COR-L47 (cell line): ENCODE measurements at places on chromosomes 1 and 21.

DNA sequence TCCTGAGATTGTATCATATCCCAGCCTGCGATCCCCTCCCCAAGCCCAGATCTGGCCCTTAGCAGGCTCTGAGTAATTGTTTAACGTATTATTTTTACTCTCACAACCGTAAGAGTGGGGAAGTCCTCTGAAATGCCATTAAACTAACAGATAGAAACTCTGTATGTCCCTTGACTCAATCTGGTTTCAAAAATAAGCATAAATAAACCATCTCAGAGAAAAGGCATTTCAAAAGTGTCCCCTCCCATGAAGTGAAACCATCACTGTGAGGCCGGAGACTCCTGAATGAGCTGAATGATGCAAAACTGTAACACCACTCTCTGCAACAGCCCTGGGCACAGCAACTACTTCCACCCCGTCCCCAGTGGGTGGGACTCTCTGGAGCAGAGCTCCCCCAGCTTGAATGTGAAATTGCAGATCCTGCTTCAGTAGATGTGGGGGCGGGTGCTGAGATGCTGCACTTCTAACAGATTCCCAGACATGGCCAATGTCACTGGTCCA is 104.1 kb downstream of the SYF2 start:
- no peak for DNase-seq

DNA sequence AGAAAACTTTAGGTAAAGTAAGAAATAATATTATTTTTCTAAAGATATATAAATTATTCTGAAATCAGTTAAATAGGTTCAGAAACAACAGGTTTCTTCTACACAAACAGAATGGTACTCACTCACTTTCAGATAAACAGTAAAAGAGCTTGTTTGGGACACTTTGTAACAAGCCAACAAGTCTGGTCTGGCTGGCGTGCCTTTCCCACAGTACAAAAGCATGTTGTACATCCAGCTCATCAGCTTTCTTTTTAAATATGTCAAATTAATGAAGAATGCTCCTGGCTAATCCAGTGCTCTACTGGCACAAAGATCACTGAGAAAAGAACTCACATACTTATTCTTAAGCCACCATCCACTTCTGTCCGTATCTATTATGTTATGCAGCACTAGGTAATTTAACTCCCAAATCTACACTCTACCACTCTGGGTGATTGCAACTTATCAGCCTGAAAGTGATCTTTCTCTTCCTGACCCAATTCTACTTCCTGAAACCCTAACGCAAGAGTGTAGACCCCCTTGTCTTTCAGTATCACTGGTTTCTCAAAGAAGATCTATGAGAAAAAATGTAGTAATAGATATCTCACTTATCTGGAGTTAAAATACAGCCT is 32.6 kb downstream of the TRIT1 start:
- DNase-seq: no peak

- DNase-seq: no peak
Measured at GRCh38 chr1:159786465-159786864, 5.7 kb downstream of the DUSP23 start.

GRCh38 chr1:156509424-156510034 is 9.0 kb upstream of the MEF2D start:
- DNase-seq: no peak

DNA sequence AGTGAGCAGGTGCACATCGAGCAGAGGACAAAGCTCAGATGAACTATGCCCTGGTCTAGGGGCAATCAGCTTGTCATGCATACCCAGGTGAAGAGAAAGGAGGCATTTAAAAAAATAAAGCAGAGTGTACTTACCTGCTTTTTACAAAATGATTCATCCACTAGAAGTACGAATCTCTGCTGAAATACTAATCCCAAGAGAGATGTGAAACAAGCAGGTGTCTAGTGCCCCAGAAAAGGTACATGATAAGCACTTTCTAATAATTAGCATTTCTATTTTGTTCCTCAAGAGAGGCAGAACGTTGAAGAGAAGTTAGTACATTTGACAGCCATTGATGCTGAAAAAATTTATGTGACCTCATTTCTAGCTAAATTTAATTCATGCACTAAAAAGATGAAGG is 31.1 kb downstream of the CHODL start:
- no peak for DNase-seq

GRCh38 chr1:97145321-97145956 is 423.9 kb downstream of the PTBP2 start:
- peak; percentile 27 for DNase-seq

GRCh38 chr1:2814511-2815075 is 13.1 kb upstream of the TTC34 start:
- no peak for DNase-seq

DNA sequence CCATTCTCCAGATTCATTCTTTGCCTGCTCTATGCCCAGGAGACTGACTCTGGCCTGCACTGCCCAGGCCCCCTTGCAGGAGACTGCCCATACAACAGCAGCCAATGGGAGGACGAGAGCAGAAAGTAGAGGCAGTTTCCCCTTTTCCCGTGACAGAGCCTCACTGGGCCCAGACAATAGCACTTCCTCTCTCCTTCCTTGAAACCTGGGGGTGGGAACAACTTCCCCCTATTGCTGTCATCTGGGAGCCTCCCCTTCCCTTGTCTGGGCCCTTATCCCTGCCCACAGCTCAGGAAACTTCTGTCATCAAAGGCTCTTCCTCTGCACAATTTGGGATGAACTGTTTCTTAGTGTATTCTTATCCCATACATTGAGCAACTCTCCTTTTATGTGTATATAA is 60.8 kb upstream of the KCNJ15 start:
- DNase-seq: no peak

- DNase-seq: no peak
Measured at GRCh38 chr1:8551613-8552489, 233.9 kb downstream of the SLC45A1 start.

DNA sequence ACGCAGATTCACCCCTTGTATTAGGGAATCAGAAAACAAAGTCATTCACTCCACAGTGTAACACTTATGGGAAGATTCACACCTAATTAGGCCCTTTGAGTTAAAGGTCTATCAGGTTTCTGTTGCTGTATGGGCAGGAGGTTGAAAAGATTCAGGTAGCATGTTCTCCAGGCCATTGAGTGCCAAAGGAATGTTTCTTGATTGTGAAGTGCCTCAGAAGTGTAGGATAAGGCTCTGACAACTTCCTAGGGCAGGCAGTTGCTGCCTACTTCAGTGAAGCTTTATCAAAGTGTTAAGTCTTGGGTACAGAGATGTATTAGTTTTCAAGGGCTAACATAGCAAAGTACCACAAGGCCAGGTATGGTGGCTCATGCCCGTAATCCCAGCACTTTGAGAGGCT is 48.7 kb upstream of the RGS18 start:
- DNase-seq: no peak

- DNase-seq: no peak
Measured at GRCh38 chr1:16162163-16162822, 6.4 kb upstream of the EPHA2 start.

GRCh38 chr1:43527111-43527878 is 3.4 kb upstream of the PTPRF start:
- DNase-seq: no peak

DNA sequence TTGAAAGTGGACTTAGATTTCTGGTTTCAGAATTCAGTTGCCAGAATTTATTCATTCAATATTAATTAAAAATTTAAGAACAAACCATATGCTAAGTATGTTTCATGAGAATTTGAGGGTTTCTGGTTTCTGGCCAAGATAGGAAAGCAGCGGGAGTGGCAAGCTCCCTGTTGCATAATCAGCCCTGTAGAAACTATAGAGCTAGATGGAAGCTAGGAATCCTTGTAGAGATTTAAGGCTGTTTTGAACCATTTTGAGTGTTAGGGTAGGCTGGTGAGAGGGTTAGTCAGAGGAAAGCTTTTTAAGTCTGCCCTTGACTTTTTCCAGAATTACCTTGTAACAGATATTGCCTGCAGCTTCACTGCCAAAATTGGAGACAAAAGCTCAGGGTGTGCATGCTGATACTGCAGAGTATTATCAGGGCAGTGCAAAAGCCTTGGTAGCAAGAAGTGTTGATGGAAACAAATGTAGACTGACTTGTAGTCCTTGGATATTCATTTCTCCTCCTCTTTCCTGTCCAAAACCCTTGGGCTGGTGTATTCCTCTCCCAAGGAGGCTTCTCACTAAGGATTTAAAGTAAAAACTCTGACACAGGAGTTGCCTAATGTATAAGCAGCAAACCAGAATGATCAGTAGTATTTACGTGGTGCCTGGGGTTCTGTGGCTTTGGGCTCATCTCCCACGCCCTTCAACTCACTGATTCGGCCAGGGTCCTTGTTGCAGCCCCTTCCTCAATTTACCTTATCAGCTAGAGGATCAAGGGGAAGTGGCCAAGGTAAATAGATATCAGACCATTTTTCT is 12.6 kb upstream of the GIPC2 start:
- DNase-seq: no peak

DNA sequence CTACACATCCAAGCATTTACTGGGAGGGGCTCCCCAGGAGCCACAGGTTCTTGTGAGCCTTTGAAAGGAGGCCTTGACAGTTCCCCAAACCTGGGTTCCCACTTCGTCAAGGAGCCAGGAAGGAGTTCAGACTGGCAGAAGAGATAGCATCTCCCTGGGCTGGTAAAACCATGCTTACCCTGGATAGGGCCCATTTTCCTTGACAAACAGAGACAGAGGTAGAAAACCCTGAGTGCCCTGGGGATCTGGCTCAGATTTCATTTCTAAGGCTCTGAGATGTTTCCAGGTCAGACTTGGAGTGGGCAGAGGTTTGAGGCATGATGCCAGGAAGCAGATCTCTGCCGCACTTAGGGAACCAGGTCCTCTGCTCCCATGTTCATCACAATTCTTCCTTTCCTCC is 2.7 kb downstream of the ETNK2 start:
- DNase-seq: no peak

DNA sequence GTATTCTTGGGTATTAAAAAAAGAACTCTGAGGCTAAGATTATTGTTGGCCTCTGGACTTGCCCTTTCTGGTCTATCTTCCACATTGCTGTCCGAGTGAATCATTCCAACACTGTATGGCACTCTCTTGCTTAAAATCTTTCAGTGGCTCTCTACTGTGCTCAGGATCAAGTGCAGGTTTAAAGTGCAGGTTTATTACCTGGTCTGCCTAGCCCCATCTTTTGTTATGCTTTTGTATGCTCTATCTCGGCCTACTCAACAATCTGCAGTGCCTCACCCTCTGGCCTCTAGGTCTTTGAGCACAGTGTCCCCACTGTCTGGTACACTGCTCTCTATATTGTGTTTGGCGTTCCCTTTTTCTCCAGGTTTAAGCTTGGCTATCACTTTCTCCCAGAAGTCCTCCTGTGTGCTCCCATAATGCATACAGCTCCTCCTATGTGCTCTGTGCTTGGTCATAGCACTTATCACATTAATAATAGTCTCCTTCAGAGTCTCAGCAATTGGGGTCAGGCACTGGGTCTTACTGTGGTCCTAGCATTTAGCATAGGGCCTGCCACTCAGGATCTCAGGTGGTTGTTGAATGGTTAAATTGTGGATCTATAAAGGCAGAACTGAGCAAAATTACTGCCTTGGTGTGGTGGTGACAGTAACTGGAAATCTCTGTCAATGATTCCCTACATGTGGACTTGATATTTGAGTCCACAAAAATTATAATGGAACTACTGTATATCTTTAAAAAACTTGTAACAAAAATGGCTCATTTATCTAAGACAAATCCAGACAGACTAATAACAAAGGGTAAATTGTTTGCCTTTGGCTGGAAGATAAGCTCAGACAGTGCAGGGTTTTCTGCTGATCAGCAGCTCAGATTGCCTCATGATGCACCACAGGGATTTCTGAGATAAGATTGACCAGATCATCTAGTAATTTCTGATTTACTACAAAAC is 10.6 kb upstream of the LDLRAD1 start:
- DNase-seq: no peak

DNA sequence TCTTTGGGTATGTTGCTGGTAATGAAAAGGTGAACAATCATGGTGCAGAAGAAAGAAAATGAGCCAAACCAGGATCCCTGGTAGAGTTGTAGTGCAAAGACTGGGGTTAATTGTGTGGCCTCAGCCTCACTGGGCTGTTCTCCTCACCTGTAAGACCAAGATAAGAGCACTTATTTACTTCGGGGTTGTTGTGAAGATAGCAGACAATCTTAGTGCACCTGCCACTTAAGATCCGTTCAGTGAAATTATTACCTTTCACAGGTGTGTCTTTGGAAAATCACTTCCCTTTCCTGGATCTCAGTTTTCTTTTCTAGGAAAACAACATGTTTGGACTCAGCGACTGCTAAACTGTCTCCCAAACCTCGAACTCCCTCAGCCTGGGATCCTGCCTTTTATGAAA is 1.3 kb upstream of the FGGY start:
- no peak for DNase-seq

DNA sequence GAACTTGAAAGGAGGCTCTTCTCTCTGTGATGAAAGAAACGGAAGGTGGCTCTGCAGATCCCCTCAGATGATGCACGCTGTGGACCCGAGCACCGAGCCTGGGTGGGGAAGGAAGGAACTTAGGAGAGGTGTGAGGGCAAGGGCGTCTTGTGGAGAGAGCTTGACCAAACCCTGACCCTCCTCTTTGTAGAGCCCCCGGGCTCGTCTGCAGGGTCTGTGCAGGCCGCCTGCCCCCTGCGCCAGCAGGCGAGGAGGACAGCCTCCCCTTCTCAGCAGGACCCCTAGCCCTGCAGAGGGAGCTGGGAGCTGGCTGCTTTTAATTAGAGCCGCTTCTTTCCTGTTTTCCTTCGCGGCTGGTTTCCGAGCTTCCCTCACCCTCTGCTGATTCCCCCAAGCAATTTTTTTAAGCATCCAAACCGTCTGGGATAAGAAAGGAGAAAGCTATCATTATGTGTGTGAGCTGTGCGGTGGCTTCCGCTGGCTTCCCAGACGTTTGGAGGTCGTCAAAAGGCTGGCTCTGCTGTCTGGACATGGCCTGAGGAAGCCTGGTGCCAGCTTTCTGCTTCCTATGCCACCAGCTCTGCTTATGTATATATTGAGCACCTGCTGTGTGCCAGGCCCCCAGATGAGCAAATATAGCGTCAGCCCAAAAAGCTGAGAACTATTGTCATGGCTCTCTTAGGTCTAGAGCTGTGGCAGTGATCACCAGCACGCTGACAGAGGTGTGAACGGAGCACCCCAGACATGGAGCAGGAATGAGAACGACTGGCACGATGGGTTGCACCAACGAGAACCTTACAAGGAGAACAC is 160.2 kb upstream of the IRF2BP2 start:
- no peak for DNase-seq

DNA sequence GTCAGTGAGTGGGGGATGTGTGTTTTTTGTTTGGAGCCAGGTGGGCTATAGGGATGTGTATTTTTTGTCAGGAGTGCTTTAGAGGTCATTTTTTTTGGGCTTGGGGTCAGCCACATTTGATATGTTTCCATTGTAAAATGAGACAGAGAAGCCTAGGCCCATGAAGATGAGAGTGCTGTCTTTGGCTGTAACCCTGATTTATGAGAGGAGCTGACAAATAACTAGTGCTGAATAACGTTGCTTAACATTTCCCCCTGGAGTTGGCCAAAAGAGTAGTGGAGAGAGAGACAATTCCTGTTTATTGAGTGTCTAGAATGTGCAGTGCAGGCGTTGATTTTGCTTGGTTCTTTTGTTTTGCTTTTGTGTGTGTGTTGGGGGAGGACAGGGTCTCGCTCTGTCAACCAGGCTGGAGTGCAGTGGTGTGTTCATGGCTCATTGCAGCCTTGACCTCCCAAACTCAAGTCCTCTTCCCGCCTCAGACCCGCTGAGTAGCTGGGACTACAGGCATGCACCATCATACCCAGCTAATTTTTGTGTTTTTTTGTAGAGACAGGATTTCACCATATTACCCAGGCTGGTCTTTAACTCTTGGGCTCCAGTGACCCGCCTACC is 64.7 kb downstream of the S1PR1 start:
- DNase-seq: no peak
